ENCODE measurements at places on chromosomes 11 and 22. TPM values are rescaled to one million over a fixed set of nuclear protein-coding genes. Genes with fewer than 3 reads are reported as not detected.

The TRIM22 gene
- 125 TPM for total RNA-seq

DNA sequence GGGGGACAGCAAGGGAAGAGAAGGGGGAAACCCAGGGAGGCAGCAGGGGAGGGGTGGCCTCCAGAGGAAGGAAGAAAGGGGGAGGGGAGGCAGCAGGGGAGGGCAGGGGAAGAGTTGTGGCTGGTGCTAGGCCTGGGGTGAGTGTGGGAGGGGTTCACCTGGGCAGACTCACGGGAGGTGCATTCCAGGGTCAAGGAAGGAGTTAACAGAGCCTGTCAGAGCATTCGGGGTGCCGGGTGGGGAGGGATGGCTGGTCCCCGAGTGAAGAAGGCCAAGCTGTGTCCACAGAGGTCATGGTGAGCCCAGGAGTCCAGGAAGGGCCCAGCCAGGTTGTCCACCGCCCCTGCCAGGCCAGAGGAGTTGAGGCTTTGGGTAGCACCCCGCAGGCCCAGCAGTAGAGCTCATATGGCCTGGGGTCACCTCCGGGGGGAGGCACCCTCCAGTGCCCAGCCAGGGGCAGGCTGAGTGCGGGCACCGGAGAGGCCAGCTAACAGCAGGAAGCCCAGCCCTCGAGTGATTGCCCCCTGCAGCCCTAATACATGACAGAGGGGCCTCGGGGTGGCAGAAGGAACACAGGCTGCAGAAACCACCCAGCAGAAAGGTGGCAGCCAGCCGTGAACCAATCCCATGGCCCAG lies 31.1 kb upstream of the PPARA start:
- no peak for DNase-seq

GRCh38 chr11:1864831-1865665 lies 12.2 kb downstream of the LSP1 start:
- DNase-seq = no peak

- peak; percentile 57 for DNase-seq
These were observed 10.8 kb downstream of the RPS6KA4 start for GRCh38 chr11:64369440-64370421.

DNA sequence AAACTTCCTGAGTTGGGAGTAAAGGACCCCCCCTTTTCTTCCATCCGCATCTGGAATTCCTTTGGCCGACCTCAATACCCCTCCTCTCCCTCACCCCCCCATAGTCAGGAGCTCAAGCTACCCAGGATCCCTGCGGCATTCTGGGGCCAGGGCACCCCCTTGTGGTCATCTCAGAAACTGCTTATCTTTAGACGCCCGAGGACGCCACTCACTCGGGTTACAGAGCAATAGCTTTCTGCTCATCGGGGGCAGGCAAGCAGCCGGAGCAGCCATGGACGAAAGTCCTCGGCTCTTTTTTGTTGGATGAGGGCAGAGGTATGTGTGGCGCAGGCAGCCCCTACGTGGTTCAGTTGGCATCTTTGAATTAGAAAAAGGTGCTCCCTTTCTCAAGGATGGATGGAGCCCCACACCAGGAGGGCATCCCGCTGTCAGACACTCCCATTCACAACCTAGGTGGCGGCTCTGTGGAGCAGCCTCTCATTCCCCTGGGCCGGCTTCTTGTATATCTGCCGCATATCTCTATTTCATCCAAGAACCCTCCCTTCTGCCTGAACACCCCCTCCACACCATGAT lies 2.3 kb downstream of the C1QTNF5 start:
- DNase-seq = no peak

All from SJSA1 (cell line).